ENCODE measurements at places on chromosomes 7 and 10.
A peak's percentile ranks its signal among the peaks of the same experiment; 100 is the strongest.

- no peak for DNase-seq
Measured at GRCh38 chr10:11341283-11341960, 270.0 kb downstream of the USP6NL start.

- no peak for DNase-seq
Measured at GRCh38 chr10:86727470-86727869, 28.9 kb upstream of the BMPR1A start.

- DNase-seq = no peak
Measured at GRCh38 chr7:136640977-136641376, 227.5 kb upstream of the CHRM2 start.

- DNase-seq = no peak
Measured at GRCh38 chr10:110646417-110647135, 2.4 kb downstream of the RBM20 start.

GRCh38 chr10:110498087-110498981 lies 627 bp downstream of the DUSP5 start:
- peak; percentile 46 for DNase-seq

GRCh38 chr7:604001-604883 lies 84.6 kb upstream of the PDGFA start:
- peak; percentile 93 for DNase-seq

DNA sequence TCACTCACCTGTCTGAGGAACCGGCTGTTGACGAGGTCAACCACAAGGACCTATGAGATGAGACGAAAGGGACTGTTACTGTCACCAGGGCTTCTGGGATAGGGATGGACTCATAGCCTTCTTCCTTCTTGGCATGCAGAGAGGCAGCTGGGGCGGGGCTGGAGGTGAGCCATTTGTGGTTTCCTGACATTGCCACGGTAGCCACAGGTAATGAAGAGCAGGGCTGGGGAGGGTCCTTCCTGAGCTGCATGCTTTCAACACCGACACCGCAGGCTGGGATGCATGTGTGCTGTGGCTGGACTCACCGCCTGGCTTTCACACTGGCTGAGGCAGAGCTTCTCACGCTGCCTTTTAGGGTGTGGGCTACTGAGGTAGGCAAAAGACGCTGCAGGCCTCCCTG lies 46.4 kb upstream of the MKRN1 start:
- no peak for DNase-seq

- DNase-seq = no peak
Measured at GRCh38 chr10:36526033-36526432, 599.4 kb upstream of the ANKRD30A start.

DNA sequence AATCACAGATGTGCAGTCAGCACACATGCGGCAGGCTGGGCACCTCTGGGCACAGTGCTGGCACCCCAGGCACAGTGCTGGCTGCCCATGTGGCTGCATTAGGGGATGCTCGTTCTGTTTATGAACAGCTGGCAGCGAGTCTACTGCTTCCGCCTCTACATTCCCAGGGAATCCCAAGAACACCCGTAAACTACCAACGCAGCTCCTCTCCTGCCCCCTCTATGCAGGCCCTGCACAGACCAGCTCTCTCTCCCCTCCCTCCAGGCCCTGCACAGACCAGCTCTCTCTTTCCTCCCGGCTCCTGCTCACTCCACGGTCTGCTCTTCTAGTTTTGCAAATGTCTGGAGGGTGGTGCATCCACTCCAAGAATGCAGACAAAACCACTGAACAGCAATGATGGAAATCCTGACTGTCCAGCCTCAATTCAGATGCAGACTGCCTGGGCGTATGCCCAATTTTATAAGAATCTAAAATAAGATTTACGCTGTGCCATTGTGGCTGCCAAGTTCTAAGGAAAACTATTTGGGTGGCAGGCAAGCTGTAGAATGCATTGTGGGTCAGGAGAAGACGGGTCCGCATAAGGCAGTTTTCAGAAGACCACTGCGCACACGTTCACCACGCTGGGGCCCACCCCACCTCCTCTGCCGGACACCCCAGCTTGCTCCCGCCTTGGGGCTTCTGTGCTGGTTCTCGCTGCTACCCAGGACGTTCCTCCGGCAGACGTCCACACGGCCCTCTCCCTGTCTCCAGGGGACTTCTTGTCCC lies 234.6 kb downstream of the ZMYND11 start:
- no peak for DNase-seq

- no peak for DNase-seq
Measured at GRCh38 chr7:151934584-151934983, 21.7 kb upstream of the GALNTL5 start.

DNA sequence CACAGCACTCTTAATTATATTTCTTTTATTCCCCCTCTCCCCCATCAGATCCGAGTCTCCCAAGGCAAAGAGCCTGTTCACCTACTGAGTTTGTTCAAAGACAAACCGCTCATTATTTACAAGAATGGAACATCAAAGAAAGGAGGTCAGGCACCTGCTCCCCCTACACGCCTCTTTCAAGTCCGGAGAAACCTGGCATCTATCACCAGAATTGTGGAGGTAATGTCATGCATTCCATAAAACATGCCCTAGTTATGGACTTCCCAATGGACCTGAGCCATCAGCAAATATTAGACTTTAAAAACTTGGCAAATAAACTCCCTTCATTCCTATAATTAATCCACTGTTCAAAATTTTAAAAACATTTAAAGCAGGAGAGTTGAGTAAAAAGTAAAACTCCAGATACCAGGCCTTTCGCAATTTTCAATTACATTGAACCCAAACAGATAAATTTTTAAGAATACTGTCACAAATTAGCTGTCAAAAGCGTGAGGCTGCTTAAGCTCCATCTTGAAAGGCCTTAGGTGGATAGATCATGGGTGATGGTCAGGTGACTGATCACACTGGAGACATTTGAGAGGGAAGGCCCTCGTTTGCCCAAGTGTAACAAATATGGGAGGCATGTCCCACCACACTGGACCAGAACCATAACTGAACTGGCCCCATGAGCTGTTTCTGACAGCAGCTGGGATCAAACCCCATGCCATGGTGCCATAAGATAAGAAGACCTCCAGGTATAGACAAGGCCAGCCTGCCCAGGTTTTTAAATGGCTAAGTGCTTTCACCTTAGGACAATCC lies 46.9 kb upstream of the ARL4A start:
- DNase-seq = no peak

- DNase-seq = no peak
Measured at GRCh38 chr7:153190452-153190851, 430.9 kb downstream of the ACTR3B start.

Measured in activated CD4-positive, alpha-beta T cell treated with anti-CD3 and anti-CD28 coated beads for 1 hour (primary cell).